ENCODE measurements at places on chromosomes 7 and 10. TPM values are rescaled to one million over a fixed set of nuclear protein-coding genes. Genes with fewer than 3 reads are reported as not detected.
A peak's percentile ranks its signal among the peaks of the same experiment; 100 is the strongest.

GRCh38 chr7:28155964-28156363 is 24.6 kb downstream of the JAZF1 start:
- DNase-seq = no peak

GRCh38 chr10:100746784-100747455 is 1.5 kb downstream of the PAX2 start:
- no peak for DNase-seq

GRCh38 chr10:43399320-43400310 is 9.4 kb downstream of the HNRNPF start:
- no peak for DNase-seq

GRCh38 chr7:110675383-110676103 is 415.4 kb upstream of the LRRN3 start:
- DNase-seq = no peak

GRCh38 chr10:26800468-26800867 is 60.3 kb downstream of the ABI1 start:
- no peak for DNase-seq

GRCh38 chr10:60387531-60387930 is 2.1 kb downstream of the ANK3 start:
- DNase-seq = no peak

DNA sequence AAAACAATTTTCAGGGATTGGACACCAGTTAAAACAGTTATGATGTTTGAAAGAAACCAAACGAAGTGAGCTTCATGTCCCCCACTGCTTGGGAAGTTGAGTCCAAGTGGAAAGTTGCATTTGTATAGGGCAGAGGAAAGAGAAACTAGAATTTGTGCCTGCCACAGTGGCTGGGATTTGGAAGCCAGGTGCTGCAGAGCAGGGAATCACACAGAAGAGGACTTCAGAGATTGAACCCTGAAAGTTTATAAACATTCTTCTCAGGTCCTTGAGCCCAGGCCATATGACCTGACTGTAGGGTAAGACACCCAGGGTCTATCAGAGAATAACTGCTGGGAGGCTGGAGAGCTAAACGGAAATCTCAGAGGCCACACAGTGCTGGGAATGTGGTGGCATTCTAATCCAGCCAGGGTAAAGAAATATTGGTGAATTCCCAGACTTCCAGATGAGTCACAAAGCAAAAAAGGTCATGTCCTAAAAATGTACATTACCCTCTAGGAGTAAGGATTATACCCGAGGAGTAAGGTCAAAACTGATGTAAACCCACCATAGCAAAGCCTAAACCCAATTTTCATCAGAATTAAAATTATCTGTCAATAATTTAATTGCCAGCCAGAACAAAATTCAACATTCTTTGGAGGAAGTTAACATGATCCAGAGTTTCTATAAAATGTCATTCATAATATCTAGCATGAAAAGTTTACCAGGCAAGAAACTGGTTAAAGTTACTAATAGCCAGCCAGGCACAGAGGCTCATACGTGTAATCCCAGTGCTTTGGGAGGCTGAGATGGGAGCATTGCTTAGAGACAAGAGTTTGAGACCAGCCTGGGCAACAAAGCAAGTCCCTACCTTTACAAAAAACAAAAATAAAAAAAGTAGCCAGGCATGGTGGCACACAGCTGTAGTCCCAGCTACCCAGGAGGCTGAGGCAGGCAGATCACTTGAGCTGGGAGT is 31.2 kb downstream of the TOMM7 start:
- no peak for DNase-seq

- DNase-seq = no peak
Observed at GRCh38 chr10:132187430-132188138, 836 bp downstream of the DPYSL4 start.

DNA sequence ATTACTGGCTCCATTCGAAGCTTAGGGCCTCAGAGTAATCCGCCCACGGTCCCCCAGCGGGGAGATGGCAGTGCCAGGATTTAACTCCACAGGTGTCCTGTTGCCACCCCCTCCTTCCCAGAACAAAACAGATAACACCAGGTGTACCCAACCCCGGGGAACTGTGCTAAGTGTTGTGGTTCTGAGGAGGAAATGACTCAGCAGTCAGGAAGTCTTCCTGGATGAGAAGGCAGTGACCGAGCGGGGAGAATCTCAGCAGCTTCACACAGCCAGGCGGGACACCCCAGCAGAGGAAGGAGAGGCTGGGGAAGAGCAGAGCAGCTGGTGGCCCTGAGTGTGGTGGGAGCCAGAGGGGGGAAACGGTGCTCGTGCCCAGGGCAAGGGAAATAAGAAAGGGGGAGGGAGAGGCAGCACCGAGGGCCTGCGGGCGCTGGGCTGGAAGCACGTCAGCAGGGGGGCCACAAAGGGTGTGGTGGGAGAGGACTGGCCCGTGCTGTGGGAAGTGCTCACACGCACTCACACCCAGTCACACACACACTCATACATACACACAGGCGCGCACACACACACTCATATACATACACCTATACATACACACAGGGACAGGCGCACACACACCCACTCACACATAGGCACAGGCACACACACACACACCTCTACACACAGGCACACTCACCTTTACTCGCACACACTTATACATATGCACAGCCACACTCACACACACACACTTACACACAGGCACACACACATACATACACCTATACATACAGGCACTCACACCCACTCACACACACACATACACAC is 59.8 kb upstream of the CHST15 start:
- peak; percentile 46 for DNase-seq

- DNase-seq = no peak
Observed at GRCh38 chr7:6393667-6394056, 54.1 kb downstream of the DAGLB start.

GRCh38 chr7:25402532-25402931 is 174.2 kb upstream of the NPVF start:
- DNase-seq = no peak

GRCh38 chr10:43202657-43203447 is 64.0 kb downstream of the RASGEF1A start:
- peak; percentile 41 for DNase-seq

DNA sequence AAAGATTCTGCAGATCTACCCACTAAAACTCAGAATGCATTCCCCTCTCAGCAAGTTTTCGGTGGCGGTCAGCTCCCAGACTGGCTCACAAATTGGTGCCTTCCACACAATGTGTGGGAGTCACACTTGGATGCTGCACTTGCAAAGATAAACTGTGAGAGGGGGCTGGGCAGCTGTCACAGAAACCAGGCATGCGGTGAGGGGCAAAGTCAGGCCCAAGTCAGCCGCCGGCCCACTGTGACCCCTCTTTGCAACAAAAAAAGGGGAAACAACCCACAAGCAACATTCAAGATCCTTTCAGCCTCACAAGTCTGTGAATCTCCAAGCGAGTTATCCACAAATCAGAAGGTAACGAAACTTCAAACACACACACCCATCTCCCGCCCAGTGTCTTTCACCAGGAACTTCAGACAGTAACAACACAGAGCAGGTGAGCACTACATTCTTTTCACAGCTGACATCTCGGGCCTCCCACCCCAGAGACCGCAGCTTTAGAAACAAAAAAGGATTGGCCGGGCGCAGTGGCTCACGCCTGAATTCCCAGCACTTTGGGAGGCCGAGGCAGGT is 32.0 kb downstream of the SNX8 start:
- no peak for DNase-seq

GRCh38 chr7:154242709-154243108 is 190.5 kb downstream of the DPP6 start:
- no peak for DNase-seq

DNA sequence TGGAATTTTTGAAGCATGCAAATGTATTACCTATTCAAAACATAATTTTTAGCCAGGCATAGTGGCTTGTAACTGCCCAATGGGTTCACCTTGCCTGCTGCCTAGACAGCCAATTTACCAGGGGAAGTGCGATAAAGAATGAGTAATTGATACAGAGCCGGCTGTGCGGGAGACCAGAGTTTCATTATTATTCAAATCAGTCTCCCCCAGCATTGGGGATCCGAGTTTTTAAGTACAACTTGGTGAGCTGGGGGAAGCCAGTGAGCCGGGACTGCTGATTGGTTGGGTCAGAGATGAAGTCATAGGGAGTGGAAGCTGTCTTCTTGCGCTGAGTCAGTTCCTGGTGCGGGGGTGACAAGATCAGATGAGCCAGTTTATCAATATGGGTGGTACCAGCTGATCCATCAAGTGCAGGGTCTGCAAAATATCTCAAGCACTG is 29.1 kb upstream of the NRBF2 start:
- no peak for DNase-seq

DNA sequence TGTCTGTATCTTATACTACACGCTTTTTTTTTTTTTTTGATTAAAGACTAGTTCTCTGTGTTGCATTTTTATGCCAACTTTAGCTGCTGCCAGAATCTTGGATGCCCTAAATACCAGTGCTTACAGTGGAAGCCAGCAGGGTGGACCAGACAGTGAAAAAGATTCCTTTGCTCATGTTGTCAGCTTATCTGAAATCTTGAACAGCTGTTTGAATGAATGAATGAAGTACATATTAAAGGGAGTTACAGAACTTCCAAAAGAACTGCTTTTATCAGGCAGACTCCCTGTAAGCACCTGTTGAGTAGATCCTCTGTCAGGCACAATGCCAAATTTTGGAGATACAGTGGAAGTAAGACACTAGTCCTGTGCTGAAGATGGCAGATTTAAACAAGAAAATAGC is 184.9 kb downstream of the PPP1R9A start:
- DNase-seq = no peak

DNA sequence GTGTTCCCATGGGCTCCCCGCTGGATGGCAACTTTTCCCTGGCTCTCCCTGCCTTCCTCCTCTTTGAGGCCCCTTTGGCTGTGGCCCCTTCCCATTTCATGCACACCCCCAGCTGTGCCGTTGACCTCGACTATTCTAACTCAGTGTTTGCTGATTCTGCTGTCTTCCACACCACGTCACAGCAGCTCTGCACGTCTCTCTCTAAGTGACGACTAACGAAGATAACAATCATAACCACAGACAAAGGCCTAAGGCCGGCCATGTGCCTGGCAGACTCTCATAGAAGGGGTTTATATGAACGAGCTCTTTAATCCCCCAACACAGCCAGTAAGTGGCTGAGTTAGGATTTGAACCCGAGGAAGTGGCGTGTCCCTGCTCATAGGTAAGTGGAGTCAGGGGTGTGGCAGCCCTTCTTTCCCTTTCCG is 151.5 kb upstream of the SHH start:
- DNase-seq = no peak

- no peak for DNase-seq
Observed at GRCh38 chr10:50347394-50347802, 96.1 kb upstream of the ASAH2 start.

DNA sequence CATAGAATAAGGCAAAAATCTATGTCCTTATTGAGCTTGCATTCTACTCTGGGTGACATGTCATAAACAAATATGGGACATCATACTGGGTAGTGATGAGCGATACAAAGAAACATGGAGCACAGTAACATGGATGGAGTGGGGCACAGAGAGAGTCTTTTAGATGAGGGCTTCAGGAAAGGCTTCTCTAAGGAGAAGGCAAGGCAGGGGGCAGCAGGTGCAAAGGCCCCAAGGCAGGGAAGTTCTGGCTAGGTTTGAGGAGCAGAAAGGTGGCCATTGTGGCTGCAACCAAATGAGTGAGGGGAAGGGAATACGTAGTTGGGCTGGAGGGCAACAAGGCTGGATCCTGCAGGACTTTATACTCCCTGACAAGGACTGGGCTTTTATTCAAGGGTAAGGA is 211.4 kb downstream of the HERPUD2 start:
- no peak for DNase-seq

DNA sequence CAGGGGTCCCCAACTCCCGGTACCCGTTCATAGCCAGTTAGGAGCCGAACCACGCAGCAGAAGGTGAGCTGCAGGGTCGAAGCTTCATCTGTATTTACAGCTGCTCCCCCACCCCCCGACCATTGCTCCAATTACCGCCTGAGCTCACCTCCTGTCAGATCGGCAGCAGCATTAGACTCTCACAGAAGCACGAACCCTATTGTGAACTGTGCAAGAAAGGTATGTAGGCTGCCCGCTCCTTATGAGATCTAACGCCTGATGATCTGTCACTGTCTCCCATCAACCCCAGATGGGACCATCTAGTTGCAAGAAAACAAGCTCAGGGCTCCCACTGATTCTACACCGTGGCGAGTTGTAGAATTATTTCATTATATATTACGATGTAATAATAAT is 14.6 kb upstream of the AZGP1 start:
- no peak for DNase-seq

GRCh38 chr7:93923296-93923695 is 1.8 kb downstream of the GNG11 start:
- DNase-seq = no peak

DNA sequence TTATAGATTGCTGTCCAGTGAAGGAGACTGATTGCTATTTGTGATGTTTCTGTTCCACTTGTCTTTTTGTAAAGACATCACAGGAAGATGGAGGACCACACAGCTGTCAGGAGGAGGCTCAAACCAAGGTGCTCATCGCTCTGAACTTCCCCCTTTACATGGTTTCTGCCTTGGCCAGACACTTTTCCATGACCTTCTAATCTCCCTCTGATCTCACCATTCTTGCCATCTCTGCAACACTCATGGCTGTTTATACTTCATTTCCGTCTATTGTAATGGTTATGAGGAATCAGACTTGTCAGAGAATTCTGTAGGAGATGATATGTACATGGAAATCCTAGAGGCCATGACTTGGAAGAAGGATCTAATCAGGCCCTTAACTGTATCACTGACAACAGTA is 1.7 kb upstream of the TAS2R5 start:
- DNase-seq = no peak

Gene PDIA4
- 157 TPM for total RNA-seq

Gene LIPK
- total RNA-seq = not detected

Gene ADCY1
- total RNA-seq = 1.2 TPM

Gene ZNF783
- 10.6 TPM for total RNA-seq

Gene HOXA10
- total RNA-seq = 30.0 TPM

Gene GIMAP8
- total RNA-seq = 5.5 TPM

Gene CYP26A1
- total RNA-seq = not detected

Measured in left colon (tissue), 2 donors.